ENCODE measurements at places on chromosomes 16 and 17. TPM values are rescaled to one million over a fixed set of nuclear protein-coding genes. Genes with fewer than 3 reads are reported as not detected.

TSPOAP1 gene
- total RNA-seq: 0.21 TPM

DNA sequence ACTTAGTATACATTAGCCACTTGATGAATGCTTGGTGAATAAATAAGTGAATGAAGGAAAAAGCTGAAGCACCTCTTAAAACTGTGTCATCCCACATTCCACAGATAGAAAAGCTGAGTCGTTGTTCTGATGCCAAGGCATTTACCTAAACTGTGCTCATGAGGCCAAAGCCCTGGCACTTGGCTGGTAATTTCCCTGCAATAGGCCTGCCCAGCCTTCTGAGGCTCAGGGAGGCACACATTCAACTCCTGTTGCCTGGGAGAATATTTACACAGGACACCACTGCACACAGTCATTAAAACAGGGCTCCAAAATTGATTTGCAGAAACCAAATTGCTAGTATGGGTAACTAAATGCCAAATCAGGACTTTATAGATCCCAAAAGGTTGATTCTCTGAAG, 333.0 kb upstream of the C16orf82 start:
- H3K4me1 ChIP-seq: no peaks in the 10 kb centered on the region
- no peaks in the 10 kb centered on the region for H3K36me3 ChIP-seq
- no peak overlapping the region for H3K27ac ChIP-seq
- no peak overlapping the region for H3K4me3 ChIP-seq

DNA sequence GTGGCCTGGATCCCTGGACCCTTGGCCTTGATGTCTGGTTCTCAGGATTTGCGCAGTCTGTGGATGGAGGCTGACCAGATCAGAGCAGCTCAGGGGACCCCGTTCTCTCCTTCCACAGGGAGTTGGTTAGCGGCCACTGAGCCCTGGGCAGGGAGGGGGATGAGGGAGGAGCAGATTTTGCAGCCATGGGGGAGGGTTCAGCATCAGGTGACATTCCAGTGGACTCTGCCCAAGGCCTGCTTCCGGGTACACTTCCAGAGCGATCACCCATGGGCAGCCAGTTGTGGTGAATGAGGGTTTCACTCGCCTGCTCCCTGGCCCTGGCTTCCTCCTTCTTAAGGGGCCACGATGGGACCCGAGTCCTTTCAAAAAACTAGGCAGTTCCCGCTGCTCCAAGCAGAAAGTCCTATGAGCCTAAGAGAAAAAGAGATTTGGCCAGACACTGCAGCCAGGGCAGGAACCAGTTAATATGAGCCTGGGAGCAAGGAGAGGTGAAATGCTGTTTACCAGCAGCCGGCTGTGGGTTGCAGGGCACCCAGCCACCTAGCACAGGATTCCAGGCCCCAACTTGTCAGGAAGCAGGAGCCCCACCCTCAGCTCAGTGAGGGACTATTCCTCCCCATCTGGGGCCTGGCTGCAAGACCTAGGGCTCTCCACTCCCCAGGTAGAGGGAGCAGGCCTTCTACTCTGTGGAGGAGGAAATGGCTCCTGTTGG, 4.7 kb upstream of the GPRC5C start:
- no peak for DNase-seq
- H3K36me3 ChIP-seq: no peaks in the 10 kb centered on the region
- H3K4me1 ChIP-seq: peaks cover 14% of the 10 kb centered on the region
- no peak overlapping the region for H3K4me3 ChIP-seq

DNA sequence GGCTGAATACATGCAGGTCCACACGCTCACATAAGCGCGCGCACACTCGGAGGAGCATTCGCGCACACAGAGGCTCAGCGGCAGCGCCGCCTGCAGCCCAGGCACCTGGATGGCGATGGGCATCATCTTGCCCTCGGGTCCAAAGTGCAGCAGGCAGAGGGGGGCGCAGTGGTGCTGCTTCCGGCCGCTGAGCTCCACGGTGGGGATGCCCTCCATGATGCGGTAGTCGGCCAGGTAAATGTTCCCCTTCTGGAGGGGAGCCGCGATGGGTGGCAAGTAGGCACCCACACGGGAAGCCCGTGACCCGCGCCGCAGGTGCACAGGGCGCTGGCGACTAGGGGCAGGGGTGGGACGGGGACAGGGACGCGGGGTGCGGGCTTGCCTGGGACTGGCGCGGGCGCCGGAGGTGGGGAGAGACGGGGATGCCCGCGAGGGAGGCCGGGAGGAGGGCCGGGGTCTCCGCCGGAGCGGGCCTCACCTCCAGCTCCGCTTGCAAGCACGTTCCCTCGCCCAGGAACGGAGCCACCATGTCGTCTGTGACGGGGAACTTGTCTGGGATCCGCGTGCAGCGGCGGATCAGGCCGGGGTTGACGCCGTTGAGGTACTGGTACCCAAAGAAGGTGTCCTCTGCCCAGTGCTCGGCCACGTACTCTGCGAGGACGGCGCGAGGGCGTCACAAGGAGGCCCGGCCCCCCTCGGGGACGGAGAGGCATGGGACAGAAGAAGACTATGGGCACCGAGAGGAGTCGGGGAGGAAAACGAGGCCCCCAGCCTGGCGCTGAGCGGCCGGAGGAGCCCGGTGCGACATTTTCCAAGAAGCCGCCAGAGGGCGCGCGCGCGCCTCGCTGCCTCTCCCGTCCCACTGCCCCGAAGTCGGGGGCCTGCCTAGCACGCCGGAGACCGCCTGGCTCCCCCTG, 8.0 kb downstream of the ALOX12B start:
- H3K36me3 ChIP-seq: no peaks in the 10 kb centered on the region
- H3K27me3 ChIP-seq: peaks cover 12% of the 10 kb centered on the region
- H3K27ac ChIP-seq: no peak overlapping the region

DNA sequence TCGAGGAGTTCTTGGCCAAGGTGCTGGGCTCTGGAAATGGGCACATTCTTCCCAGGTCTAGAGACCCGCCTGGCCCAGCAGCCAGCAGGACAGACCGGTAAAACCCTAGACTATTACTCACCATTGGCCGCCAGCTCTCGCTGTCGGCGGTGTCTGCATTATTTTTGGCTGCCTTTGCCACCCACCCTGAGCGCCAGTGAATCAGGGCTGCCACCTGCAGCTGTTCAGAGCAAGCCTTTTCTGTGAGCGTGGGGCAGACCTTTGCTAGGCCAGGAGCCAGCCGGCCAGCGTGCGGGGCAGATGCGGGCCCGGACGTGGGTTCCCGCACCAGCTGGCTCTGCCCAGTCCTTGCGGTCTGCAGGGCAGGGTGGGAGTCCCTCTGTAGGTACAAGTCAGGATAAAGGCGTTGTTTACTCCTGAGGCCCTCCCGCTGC, 15.8 kb upstream of the CLEC18A start:
- DNase-seq: no peak
- no peak overlapping the region for H3K4me3 ChIP-seq
- no peaks in the 10 kb centered on the region for H3K27me3 ChIP-seq
- no peaks in the 10 kb centered on the region for H3K4me1 ChIP-seq

PTX4 gene
- total RNA-seq: not detected

P2RX1 gene
- 0.24 TPM for total RNA-seq

- peak; percentile 37 for DNase-seq
- H3K4me1 ChIP-seq: peaks cover 31% of the 10 kb centered on the region
- no peak overlapping the region for H3K4me3 ChIP-seq
- H3K36me3 ChIP-seq: no peaks in the 10 kb centered on the region
- H3K27me3 ChIP-seq: no peaks in the 10 kb centered on the region
Measured at GRCh38 chr17:77233635-77234334, 93.0 kb downstream of the SEC14L1 start.

GRCh38 chr17:62684179-62684578, 56.7 kb downstream of the MRC2 start:
- H3K27me3 ChIP-seq: no peaks in the 10 kb centered on the region
- no peaks in the 10 kb centered on the region for H3K4me1 ChIP-seq
- DNase-seq: no peak
